ENCODE measurements at places on chromosomes 2 and 18.

DNA sequence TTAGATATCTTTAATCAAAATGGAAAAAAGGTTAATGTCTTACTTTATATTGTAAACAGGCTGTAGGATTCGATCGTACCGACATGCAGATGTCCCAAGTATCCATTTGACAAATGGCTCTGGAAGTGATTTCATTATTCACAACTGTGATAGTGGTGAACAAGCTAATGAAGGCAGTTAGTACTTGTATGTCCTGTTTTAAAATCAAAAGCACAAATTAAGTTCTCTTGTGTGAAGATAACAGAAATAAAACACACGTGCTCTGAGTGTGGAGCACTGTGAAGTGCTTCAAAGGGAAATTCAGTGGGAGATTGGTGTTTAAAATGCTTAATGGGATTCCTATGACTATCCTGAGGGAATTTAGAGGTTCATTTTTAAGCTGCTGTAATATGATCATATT lies 8.6 kb upstream of the LRP1B start:
- no peak for DNase-seq

- no peak for DNase-seq
These were observed 525.8 kb upstream of the LINC00305 start for GRCh38 chr18:64674694-64675093.

GRCh38 chr2:129331638-129332037 lies 647.8 kb upstream of the RAB6C start:
- DNase-seq: no peak

DNA sequence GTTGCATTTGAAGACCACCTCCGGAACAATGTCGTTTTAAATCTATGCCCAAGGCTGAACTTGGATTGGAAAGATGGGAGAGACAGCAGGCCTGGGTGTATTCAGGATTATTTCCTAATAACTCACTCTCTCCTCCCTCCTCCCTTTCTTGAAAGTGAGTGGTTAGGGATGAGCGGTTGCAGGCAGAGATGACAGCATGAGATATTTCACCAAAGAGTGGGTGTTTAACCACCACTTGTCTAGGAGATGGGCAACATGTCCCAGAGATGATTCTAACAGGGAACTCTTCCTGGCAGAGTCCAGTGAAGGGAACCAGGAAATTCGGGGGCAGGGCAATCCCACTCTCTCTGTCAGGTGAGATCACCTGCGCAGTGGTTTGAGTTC lies 123.2 kb downstream of the KCTD1 start:
- DNase-seq: no peak

DNA sequence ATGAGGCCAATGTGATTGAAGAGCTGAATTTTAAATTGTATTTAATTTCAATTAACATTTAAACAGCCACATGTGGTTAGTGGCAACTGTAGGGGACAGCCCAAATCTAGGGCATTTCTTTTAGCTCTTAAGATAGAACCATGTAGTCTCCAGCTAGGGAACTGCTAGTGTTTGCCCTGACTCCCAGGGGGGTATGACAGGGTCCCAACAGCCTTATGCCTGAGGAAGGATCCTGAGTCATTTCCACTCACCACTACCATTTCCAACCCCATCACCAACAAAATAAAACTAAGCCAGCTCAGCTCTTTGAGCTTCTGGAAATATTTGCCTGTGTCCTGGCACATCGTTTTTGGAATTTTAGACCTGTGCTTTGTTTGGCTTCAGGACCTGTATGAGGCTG lies 13.7 kb upstream of the GMCL1 start:
- no peak for DNase-seq

DNA sequence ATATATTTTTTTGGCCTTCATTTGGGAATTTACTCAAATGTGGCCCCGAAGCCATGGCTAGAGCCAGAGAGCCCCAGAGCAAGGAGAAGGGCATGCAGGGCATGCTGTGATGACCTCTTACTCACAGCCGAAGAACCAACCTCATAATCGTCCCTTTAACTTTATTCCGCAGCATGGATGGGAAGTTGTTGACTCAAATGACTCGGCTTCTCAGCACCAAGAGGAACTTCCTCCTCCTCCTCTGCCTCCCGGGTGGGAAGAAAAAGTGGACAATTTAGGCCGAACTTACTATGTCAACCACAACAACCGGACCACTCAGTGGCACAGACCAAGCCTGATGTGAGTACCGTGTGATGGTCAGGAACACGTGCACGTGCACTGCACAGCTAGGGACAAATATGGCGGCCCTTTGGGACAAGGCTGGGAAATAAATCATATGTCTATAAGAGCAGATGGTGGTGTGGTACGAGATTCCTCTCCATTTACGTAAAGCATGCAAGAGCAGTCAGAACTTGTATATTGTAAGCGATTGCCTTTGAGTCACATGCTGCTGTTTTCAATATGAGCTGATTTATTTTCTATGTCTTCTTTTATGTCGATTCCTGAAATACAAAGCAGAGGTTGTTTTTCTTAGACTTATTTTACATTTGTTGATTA lies 280.9 kb downstream of the NEDD4L start:
- no peak for DNase-seq

DNA sequence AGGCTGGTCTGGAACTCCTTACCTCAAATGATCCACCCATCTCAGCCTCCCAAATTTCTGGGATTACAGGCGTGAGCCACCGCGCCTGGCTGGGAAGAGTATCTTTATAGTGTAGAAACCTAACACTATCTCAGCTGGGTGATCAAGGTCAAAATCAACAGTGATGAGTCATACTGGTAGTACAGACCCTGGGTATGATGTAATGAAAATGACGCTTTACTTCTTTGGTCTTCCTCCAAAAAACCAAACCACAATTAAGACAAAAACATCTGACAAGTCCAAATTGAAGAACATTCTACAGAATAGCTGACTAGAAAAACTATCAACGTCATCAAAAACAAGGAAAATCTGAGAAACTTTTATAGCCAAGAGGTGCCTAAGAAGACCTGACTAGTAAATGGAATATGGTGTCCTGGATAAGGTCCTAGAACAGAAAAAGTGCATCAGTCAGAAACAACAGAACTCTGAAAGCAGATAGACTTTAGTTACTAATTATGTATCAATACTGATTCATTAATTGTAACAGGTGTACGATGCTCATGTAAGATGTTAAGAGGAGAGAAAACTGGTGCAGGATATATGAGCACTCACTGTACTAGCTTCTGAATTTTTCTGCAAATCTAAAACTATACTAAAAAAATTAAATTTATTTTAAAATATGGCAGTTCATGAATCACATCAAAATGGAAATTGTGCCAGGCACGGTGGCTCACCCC lies 25.4 kb downstream of the PDCL3 start:
- DNase-seq: no peak

GRCh38 chr18:46350598-46351159 lies 246.5 kb downstream of the HAUS1 start:
- DNase-seq: no peak

GRCh38 chr2:70697603-70698383 lies 70.2 kb downstream of the ADD2 start:
- DNase-seq: no peak

- no peak for DNase-seq
These were observed 313.9 kb downstream of the GBX2 start for GRCh38 chr2:235854276-235854675.

DNA sequence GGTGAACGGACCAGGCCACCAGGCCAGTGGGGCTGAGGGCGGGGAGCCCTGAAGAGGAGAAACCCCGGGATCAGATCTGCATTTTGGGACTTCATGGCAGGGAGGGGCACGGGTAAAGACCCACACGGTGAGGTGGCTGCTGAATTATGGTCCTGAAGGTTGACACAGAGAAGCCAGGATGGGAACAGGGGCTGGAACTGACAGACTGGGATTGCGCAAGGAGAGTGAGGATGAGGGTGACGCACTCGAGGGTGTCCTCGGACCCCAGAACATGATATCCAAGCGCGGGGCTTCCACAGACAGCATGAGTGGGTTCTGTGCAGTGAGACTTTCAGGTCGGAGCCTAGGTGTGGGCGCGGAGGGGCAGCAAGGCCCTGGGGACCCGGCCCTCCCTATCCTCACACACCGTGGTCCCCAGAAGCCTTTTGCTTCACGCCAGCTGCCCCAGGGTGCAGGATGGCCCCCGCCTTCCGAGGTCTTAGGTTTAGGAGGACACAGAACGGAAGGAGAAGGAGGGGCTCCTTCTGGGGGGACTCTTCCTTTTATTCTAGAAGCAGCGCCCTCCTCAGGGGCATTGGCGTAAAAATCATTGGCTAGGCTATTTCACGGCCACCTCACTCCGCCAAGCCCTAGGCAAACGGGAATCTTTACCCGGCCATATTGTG lies 416.8 kb upstream of the HS6ST1 start:
- DNase-seq: no peak

GRCh38 chr2:181268174-181268867 lies 188.9 kb upstream of the ITGA4 start:
- no peak for DNase-seq

DNA sequence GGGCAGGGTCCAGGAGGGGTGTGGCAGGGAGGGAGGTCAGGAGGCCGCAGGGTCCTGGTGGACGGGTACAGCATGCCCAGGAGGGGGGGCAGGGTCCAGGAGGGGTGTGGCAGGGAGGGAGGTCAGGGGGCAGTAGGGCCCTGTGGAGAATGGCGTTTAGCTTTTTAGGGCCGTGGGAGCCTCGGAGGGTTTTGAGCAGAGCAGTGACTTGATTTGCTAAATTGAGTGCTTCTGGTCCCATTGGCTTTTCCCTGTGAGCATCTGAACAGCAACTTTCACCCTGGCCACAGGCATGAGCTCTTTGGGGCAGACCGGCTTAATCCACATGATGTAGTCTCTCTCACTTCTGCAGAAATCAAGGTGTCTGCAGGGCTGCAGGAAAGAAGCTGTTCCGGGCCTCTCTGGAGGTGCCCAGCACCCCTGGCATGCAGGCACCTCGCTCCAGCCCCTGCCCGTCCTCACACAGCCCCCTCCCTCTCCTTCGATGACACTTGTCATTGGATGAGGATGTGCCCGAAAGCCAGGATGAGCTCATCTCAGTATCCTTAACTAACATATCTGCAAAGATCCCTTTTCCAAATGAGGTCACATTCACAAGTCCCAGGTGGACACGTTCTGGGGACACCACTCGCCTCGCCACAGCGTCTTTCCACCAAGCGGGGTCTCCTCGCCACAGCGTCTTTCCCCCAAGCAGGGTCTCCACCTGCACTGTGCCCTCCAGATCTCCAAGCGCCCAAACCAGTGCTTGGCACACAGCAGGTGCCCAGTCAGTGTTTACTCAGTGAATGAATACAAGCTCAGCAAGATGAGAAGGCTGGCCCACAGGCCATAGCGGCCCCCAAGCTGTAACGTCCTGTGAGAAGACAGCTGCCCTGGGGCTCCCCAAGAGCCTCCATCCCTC lies 94.0 kb downstream of the NDUFA10 start:
- DNase-seq: no peak

GRCh38 chr2:99278793-99279291 lies 22.2 kb downstream of the LYG1 start:
- DNase-seq: no peak

- no peak for DNase-seq
These were observed 1577.7 kb upstream of the ACVR2A start for GRCh38 chr2:146267093-146267492.

DNA sequence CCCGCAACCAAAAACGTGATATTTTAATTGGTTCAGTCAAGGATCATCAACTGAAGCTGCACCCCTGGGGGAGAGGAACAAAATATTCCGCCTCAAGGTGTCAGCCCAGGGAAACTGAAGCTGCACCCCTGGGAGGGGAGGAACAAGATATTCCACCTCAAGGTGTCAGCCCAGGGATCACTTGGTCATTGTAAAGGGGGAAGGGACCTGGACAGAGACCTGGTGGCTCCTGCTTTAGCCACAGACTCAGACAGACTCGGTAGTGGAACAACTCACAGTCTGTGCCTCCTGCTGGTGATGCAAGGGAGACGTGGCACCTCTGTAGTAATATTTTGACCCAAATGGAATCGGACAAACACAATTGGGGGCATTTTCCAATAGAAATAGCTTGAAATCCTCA lies 75.1 kb downstream of the GBX2 start:
- DNase-seq: no peak

DNA sequence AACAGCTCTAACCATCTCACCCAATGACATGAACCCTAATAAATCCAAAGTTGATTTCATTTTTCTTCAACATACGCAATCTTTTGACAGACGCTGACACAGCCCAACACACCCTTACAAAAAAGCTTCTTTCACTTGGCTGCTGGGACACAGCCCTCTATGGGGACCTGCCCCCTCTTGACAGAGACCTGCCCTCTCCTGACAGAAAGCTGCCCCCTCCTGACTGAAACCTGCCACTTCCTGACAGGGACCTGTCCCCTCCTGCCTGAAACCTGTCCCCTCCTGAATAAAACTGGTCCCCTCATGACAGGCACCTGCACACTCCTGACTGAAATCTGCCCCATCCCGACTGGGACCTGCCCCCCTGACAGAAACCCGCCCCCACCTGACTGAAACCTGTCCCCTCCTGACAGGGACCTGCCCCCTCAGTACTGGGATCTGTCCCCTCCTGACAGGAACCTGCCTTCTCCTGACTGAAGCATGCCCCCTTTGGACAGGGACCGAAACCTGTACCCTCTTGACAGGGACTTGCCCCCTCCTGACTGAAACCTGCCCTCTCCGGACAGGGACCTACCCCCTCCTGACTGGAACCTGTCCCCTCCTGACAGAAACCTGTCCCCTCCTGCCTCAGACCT lies 87.9 kb downstream of the PXDN start:
- DNase-seq: no peak

- DNase-seq: no peak
These were observed 15.5 kb downstream of the CACNB4 start for GRCh38 chr2:152083202-152083875.

DNA sequence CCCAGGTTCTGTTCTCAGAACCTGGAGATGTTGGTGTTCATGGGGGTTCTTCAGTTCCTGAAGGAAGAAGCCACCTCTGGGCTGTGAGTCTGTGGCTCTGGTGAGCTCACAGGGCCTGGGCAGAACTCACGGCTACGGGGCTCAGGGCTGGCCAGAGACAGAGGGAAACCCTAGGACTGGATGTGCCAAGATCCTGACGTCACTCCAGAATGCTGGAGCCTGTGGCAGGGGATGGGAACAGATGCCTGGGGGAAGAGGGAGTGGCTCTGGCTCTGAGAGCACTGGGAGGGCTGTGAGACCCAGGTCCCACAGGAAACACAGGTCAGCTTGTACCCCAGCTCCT lies at the start of gene OTOF:
Gene OTOF (minus strand): TSS at position 214 of the 343 bp plus-strand sequence.
- no peak for DNase-seq

DNA sequence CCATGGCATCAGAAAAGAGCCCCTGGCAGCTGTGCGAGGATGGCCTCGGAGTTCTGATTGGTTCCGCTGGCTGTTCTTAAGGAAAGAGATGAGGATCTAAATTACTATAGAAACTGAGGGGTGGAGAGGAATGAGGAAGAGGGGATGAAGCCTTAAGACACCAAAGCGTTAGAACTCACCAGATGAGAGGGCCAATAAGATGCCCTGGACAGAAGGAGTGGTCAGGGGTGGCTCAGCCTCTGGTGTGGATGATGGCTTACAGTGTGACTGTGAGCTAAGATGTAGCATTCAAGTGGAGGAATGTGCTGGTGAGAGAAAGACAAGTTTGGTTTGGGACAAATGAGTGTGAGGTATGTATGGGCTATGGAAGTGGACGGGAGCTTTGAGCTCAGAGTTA lies 97.8 kb downstream of the ZFP36L2 start:
- DNase-seq: no peak

DNA sequence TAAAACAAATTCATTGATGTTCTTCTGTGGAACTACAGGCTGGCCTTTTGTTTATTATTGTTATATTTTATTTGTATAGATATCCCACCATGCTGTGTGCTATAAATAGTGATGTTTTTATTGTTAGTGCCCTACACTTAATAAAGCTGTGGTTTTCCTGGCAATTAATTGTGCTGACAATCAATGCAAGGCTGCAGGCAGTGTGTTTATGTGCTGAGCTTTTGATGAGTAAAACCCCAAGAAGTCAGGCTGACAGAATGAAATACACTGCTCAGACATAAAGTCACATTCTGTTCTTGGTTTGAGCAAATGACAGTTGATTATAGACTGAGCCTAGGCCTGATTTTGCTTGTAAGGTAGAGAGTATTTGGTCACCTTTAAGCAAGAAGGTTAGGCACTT lies 362.7 kb downstream of the CPS1 start:
- no peak for DNase-seq

Measured in stimulated activated CD8-positive, alpha-beta memory T cell treated with anti-CD3 and anti-CD28 coated beads, Interleukin-2, amount 100 ng/mL, for 48 hours (primary cell).